ENCODE measurements at places on chromosomes 6 and 20.
A peak's percentile ranks its signal among the peaks of the same experiment; 100 is the strongest.

DNA sequence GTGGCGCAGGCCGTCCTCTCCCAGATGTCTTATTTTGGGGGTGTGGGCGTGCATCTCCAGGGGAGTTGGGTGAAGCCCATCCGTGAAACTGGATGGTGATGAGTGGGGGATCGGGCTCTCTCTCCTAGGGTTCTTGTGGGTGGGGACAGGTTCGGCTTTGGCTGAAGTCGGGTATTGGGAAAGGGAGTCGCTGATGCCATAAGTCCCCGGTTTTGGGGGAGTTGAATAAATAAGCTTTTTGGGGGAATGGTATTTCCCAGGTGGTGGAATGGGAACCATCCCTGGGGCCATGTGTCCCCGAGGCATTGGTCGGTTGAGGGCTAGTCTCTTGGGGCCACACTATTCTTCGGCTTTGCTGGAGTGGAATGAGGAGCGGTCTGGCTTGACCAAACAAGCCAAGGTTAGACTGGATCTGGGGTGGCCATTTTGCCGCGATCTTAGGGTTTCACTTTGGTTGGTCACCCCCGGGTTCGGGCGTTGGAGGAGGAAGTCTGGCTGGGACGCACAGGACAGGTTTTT is 481 bp downstream of the ZNF133 start:
- DNase-seq: peak; percentile 14

GRCh38 chr6:42041481-42042053 is 8.8 kb upstream of the TAF8 start:
- peak; percentile 44 for DNase-seq

GRCh38 chr6:138885156-138885819 is 89.4 kb downstream of the ECT2L start:
- no peak for DNase-seq

- peak; percentile 34 for DNase-seq
Observed at GRCh38 chr6:143205585-143205984, 144.9 kb downstream of the AIG1 start.

- no peak for DNase-seq
Observed at GRCh38 chr6:157333537-157333936, 10.2 kb upstream of the TMEM242 start.

GRCh38 chr20:22446613-22447446 is 137.5 kb downstream of the FOXA2 start:
- DNase-seq: no peak

DNA sequence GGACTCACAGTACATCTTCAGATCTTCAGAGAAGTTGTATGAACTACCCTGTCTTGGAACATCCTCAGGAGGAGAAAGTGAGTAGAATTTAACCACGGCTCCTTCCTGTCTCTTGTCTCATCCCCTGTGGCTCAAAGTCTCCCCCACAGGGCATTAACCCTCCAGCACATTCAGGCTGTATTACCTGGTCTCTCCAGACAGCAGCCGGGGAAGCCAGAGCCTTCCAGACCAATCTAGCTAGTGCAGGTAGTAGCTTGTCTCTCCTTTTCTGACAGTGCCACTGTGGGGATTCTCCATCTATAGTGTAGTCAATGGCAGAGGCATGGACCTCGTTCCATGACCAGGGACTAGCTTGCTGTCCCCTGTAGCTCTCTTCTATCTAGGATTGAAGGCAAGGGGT is 16.9 kb upstream of the ELMO2 start:
- DNase-seq: no peak

DNA sequence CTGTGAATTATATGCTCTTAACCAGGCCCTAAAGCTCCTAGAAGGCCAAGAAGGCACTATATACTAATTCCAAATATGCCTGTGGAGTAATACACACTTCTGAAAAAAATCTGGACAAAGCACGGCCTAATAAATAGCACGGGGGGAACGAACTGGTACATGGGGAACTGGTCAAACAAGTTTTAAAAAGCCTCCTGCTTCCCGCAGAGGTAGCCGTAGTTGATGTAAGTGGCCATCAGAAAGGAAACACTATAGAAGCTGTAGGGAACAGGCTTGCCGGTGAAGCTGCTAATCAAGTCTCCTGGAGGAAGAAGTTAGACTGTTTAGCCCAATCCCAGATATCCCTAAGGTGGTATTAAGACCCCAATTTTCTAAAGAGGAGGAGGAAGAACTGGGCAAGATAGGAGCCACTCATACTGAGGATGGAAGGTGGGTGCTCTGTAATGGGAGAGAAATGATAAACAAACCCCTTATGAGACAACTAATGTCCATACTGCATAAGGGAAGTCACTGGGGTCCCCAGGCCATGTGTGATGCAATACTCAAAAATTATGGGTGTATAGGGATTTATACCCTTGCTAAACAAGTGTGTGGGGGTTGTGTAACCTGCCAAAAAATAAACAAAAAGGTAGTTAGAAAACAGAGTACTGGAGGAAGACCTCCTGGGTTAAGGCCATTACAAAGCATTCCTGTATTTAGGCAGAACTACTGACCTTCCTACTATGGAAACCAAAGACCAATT is 27.1 kb upstream of the ZNF318 start:
- DNase-seq: no peak

GRCh38 chr20:33883164-33883563 is 72.0 kb downstream of the CHMP4B start:
- no peak for DNase-seq

DNA sequence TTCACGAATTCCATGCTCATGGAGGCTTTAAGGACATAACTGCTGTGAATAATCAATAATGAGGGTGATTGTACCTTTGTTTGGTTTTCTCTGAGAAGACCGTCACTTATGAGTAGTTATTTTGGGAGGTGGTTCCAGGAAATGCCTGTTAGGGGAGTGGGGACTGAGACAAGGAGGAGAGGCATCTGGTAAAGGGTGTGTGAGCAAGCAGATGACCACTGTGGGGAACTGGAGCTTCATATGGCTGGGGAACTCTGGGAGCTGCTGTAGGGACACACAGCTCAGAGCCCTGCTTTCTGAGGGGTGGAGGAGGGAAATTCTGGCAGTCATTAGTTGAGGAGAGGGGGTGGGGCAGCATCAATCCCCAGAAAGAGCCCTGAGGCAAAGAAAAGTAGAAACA is 71.3 kb upstream of the TINAG start:
- no peak for DNase-seq

GRCh38 chr20:58521763-58522162 is 6.6 kb upstream of the APCDD1L start:
- DNase-seq: no peak

- no peak for DNase-seq
Observed at GRCh38 chr20:37759761-37760209, 66.0 kb downstream of the CTNNBL1 start.

- peak; percentile 27 for DNase-seq
Observed at GRCh38 chr6:154543628-154544027, 33.1 kb upstream of the CNKSR3 start.

- DNase-seq: no peak
Observed at GRCh38 chr6:101516578-101516977, 123.1 kb downstream of the GRIK2 start.

- DNase-seq: no peak
Observed at GRCh38 chr20:56542489-56543030, 9.5 kb downstream of the FAM209B start.

- no peak for DNase-seq
Observed at GRCh38 chr6:88381289-88381642, 215.1 kb upstream of the CNR1 start.

DNA sequence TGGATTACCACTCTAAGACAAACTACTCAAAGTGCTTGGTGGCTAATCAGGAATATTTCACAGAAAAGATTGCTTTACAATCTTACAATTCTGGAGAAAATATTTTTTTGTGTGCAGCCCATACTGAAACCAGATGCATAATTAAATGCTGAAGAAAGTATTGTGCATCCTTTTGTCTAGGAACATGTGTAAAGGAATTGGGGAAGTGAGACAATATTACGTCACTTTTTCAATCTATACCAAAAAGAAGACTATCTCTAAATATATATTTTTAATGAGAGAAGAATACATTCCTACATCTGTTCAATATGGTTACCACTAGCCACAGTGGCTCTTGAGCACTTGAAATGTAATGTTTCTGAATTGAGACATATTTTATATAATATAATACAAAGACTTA is 992.5 kb upstream of the ADGRB3 start:
- no peak for DNase-seq

DNA sequence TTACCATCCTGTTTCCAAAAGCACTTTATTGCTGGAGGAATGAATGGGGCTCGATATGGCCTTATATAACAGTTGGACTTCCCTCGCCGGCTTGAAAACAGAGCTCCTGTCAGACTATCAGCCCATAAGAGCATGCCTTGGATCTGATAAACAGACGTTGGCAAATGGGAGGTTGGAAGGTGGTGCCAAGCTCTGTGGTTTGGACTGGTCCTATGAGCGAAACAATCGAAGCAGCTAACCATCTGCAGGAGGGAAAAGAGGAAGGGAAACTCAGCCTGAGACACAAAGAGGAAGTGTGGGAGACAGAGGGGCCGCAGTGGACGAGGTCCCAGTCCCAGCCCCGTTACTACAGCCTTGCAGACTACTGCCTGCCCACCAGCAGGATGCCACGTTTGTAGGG is 92.9 kb downstream of the TFAP2C start:
- DNase-seq: no peak

DNA sequence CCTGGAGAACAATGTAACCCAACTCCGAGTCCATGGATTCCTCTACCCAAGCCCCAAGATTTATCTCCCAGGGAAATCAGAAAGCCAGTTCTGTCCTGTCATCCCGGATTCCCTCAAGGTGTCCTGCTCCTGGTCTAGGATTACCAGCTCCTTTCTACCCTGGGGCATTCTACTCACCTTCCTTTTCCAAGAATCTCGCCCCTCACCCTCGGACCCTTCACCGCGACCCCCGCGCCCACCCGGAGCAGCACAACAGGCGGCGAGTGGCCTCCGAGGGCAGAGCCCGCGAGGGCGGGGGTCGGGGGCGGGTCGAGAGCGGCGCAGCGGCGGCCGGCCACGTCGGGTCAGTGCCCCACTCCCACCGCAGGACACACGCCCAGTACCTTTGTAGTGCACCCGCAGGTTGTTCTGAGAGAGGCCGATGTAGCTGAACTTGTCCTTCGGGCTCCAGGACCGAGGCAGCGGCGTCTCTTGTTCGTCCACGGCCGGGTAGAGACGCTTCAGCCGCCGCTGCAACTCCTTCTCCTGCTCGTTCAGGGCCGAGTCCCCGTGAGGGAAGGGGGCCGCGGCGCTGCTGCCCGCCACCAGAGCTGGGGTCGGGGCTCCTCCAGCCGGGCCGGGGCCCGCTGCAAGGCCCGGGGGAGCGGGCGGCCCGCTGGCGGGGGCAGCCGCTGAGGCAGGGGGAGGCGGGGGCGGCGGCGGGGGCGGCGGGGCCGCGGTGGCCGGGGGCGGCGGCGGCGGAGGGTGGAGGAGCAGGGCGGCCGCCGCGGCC is 897 bp downstream of the RANBP9 start:
- DNase-seq: peak; percentile 26

DNA sequence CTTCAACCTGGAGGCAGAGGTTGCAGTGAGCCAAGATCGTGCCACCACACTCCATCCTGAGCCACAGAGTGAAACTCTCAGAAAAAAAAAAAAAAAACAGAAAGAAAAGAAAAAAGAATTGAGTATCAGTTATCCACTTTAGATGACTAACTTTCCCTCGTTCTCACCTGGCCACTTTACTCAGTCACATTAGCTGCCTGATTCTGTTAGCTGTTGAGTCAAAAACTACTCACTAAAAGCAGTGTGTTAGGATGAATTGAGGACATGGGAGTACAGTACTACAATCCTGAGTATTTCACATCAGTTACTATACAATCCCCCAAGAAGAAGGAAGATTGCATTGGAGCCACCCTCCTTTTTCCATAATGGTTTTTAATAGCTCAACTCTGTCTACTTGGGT is 114.6 kb downstream of the ADAT2 start:
- DNase-seq: no peak
